Non-pigmented ciliary epithelial cell (primary cell): ENCODE measurements at places on chromosomes 1 and 21.

DNA sequence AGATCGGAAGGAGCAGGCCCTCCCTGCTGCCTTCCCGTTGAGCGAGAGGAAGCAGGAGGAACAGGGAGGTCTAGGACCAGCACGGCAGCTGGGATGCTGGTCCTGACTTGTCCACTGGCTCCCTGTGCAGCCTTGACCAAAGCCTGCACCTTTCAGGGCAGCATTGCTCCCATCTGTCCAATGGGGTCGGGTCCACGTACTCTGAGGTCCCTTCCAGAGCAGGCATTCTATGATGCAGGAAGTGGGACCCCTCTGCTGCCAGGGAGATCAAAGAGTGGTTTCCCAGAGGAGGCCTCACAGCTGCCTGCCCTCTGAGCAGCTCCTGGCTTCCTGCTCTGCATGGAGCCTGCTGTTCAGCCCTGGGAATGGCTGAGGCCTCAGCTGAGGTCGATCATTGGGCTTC is 21.7 kb upstream of the ZNF362 start:
- no peak for DNase-seq

DNA sequence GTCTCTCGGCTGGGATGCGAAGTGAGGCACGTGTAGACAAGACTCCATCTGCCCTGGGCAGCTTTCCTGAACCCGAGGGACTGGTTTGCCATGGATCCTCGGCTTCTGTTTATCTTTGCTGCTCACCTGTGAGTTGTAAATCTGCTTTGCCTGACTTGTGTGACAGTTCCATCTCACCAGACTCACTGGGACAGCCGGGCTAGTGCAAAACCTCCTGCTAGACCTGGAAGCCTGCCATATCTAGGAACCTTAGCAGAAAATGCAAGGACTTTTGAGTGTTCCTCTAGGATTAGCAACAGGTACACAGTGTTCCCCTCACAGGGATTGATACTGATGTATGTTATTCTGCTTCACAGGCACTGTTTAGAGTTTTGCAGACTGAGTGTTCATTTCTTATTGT is 218.6 kb downstream of the URB2 start:
- no peak for DNase-seq

GRCh38 chr1:98792123-98792522 is 130.6 kb downstream of the SNX7 start:
- DNase-seq: peak; percentile 19

DNA sequence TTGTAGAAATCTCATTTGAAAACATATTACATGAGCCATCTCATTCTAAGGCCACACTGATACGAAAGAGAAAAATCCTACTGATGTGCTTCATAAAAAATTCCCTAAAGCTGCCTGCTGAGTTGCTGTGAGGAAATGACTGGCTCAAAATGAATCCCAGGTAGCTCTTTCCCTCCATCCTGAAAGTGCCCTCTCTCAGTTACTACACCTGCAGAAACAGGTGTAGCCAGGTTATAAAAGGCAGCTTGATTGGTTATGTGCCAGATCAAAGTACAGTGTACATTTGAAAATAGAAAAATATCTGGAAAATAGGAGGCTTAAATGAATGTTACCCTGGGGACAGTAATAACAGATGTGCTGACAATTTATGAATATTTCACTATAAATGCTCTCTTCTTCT is 833.4 kb upstream of the ADGRL4 start:
- no peak for DNase-seq

- no peak for DNase-seq
These were observed 54.1 kb upstream of the LRIG2 start for GRCh38 chr1:113018911-113019310.

GRCh38 chr1:19400192-19400611 is 85.1 kb downstream of the CAPZB start:
- no peak for DNase-seq

DNA sequence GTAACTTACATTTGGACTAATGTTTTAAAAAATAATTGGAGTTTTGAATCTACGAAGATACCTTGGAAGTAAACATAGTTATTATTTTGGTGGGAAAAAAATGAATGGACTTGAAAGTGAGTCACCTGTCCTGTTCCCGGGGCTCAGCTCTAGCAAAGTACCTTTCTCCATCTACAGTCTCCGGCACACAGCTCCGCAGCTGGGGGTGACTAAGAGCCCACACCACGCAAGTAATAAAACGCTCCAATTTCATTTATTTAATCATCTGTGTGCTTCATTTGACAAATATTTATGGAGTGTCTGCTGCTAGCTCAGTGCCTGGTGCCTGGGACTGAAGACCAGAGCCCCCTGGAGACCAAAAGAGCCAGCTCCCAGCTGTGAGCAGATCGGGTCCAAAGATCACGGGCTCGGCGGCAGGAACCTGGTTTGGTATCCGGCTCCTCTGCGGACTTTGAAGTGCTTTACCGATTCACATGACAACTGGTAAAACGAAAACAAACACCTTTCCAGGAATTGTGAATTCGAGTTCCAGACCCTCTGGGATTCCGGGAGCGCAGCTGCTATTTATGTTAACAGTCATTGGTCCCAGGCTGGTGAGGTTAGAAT is 1.7 kb upstream of the RIPK4 start:
- peak; percentile 34 for DNase-seq

DNA sequence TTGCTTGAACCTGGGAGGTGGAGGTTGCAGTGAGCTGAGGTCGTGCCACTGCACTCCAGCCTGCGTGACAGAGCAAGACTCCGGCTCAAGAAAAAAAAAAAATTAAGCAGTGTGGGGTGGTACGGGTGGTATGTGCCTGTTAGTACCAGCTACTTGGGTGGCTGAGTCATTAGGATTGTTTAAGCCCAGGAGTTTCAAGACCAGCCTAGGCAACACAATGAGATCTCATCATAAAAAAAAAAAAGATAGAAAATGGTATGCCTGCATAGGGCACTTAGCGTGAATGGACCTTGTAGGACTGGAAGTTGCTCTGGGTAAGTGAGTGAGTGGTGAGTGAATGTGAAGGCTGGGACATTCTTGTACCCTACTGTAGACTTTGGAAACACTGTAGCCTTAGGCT is 37.0 kb downstream of the TBCE start:
- DNase-seq: no peak

GRCh38 chr1:112172294-112172882 is 182.9 kb upstream of the KCND3 start:
- peak; percentile 1 for DNase-seq

GRCh38 chr1:153741986-153742385 is 14.1 kb downstream of the INTS3 start:
- no peak for DNase-seq

DNA sequence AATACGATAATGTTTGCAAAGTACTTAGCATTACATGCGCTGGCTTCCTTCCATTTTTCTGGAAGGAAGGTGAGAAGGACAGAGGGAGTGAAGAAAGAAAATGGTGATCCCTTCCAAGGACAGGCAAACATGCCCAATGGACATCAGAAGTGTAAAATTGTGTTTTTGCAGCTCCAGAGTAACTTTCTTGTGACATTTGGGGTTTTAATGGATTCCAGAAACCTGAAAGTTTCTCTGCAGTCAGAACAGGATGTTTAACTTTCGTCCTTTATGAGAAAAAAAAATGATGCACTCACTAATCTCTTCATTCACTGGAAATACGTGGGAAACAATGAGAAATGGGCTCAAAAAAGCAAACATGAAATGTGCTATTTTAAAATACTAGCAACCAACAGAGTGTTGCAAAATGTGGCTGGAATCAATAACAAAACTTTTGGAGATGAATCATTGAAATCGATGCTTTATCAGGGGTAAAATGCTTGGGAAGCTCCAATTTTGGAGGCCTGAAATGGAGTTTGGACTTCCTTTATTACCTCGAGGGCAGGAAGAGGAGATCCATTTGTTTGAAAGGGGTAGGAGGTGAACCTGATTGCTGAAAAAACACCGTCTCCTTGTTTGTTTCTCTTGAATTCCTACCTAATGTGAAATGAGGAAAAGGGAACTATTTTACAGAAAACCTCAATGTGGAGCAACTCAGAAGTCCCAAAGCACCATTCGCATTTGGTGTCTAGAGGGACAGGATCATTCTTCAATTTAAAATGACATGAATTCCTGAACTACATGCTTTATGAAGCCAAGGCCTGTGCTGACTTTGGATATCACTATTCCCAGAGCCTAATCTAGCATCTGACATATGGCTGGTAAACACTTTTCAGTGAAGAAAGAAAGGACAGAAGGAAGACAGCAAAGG is 129.5 kb downstream of the TRABD2B start:
- no peak for DNase-seq
